H4 (cell line): ENCODE measurements at places on chromosomes 16 and 17. TPM values are rescaled to one million over a fixed set of nuclear protein-coding genes. Genes with fewer than 3 reads are reported as not detected.
A peak's percentile ranks its signal among the peaks of the same experiment; 100 is the strongest.

- DNase-seq, result no peak
These were observed 128.7 kb downstream of the PRKCA start for GRCh38 chr17:66430846-66431795.

DNA sequence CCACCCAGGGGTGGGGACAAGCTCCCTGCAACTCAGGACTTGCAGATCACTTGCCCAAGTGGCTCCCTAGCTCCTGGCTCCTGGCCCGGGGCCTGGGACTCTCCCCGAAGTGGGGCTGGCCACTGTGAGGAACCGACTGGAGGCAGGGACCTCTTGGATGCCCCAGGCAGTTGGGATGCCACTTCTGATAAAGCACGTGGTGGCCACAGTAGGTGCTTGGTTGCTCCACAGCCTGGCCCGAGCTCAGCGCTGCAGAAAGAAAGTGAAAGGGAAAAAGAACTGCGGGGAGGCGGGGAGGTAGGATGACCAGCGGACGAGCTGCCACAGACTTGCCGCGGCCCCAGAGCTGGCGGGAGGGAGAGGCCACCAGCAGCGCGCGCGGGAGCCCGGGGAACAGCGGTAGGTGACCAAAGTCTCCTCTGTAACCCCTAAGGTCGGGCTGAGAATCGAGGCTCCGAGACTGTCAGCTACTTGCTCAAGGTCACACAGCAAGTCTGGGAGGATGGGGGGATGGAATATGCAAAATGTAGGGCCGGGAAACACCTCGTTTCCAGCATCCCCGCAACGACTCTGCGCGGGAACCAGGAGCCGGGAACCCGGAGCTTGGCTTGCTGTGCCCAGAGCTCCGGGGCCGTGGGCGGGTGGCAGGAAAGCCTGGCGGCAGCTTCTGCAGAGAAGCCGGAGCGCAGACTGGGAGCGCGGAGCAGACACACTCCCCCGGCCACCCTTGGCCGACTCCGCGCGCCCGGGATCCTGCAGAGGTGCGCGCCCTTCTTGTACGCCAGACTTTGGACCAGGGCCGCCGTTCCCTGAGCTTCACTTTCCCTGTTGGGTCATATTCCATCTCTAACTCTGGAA is 1.9 kb downstream of the CIITA start:
- DNase-seq, result peak; percentile 38

DNA sequence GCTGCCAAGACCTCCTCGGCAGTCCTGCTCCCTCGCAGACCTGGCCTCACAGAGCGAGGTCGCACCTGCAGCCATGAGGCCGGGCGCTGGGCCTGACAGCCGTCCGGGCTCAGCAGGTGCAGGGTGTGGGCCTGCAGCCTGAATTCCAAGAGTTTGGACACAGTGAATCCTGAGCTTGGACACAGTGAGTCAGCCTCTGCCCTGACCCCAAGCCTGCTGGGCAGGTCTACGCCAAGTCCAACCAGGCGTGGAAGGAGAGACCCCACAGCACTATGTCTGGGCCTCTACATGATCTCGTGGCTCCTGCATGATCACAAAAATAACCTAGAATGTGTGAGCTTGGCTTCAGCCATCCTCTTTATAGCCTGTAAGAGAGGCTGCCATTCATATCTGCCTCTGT is 121.0 kb downstream of the C16orf95 start:
- DNase-seq, result no peak

The NLE1 gene
- 17.6 and 20.2 TPM in 2 replicates for total RNA-seq

DNA sequence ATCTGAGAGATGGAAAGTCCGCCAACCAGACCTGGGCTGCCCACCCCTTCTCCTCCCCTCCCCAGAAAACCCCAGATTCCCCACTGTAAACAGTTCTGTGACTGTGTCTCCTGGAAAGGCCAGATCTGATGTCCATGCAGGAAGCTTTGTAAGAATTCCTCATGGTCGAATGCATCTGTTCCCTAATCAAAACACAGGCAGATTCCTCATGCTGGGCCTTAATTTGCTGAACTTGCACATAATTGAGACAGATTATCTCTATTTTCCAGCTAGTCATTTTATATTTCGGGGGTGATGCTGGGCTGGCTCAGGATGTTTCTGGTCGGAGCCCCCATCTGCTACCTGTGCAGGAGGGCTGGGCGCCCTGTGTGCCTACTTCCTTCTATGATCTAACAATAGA is 233.6 kb upstream of the ASIC2 start:
- no peak for DNase-seq

- no peak for DNase-seq
These were observed 2270.8 kb downstream of the TP53TG3F start for GRCh38 chr16:35730251-35730650.

GRCh38 chr16:88453611-88454522 is 787 bp downstream of the ZFPM1 start:
- no peak for DNase-seq

GRCh38 chr17:17911001-17911613 is 61.1 kb downstream of the TOM1L2 start:
- no peak for DNase-seq

The C1QL1 gene
- total RNA-seq, result 5.3 and 7.1 TPM in 2 replicates

GRCh38 chr17:36717088-36717487 is 115.7 kb downstream of the MRM1 start:
- peak; percentile 37 for DNase-seq

GRCh38 chr17:33520426-33521330 is 227.6 kb upstream of the ASIC2 start:
- DNase-seq, result no peak

GRCh38 chr16:57590654-57591085 is 37.8 kb upstream of the ADGRG1 start:
- no peak for DNase-seq

GRCh38 chr16:87789437-87790291 is 23.9 kb upstream of the KLHDC4 start:
- peak; percentile 93 for DNase-seq

DNA sequence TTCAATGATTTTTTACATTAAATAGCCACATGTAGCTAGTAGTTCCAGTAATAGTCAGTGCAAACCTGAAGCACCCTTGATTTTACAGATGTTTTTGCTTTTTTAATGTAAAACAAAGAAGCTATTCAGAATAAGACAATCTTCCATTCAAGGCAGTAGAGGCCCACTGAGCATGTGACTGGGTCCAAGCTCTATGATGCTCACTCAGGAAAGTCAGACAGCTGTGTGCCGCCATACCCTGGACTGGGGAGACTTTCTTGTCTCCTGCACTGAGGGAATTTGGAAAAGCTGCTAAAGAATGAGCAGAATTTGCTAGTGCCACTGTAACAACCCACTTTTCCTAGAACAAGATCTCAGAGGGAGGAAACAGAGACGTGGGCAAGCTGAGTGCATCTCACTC is 11.5 kb downstream of the CENPN start:
- no peak for DNase-seq

DNA sequence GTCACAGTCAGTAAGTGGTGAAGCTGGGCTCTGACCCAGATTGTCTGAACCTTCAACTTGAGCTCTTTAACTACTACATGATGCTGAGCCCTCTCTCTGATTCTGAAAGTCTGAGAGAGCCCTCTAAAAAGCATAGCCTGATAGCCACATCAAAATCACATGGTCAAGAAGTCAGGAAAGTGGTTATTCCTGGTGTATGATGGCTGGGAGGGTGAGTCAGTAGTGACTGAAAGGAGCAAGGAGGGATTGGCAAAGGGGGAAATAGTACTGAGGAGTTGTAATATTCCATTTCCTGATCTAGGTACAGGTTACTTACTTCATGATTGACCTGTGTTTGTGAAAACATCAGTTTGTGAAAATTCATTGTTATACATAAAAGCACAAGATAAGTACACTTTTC is 89.1 kb downstream of the SSH2 start:
- no peak for DNase-seq

DNA sequence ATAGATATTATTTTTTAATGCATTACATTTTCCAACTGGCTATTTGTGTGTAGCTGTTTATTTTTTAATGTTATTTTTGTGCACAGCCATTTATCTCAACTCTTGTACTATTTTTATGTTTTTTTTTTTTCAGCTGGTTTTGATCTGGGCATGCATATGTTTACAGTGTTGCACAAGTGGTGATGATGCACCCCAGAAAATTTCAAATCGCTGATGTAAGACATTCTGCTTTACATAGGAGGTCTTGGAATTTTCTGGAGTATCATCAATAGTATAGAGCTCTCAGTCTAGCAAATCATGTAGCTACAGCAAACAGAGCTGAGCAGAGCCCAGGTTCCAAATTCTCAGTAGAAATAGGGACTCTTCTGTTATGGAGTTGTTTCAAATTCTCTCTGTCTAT is 30.2 kb downstream of the CACNG5 start:
- DNase-seq, result no peak

The SKAP1 gene
- total RNA-seq, result not detected in 2 replicates

- DNase-seq, result no peak
These were observed 69.0 kb downstream of the RTN4RL1 start for GRCh38 chr17:1956134-1956533.

- no peak for DNase-seq
These were observed 11.7 kb downstream of the CANT1 start for GRCh38 chr17:78997881-78998280.

GRCh38 chr16:87201052-87201451 is 116.1 kb downstream of the C16orf95 start:
- DNase-seq, result peak; percentile 99

DNA sequence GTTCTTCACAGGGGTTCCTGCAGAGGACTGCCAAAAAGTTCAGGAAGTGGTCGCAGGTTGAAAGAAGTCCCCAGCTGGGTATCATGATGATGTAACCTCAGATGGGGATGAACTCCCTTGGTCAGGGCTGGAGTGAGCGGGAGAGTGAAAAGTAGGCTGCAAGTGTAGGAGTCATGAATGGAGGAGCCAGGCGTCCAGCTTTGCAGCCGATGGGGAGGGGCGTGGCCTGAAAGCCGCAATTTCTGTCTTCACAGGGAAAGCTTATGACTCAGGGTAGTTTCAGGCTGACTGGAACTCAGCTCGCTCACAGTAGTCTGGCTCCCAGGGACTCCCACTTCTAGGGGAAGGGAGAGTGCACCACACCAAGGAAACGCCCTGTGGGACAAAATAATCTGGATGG is 70.0 kb upstream of the HS3ST3A1 start:
- peak; percentile 25 for DNase-seq

DNA sequence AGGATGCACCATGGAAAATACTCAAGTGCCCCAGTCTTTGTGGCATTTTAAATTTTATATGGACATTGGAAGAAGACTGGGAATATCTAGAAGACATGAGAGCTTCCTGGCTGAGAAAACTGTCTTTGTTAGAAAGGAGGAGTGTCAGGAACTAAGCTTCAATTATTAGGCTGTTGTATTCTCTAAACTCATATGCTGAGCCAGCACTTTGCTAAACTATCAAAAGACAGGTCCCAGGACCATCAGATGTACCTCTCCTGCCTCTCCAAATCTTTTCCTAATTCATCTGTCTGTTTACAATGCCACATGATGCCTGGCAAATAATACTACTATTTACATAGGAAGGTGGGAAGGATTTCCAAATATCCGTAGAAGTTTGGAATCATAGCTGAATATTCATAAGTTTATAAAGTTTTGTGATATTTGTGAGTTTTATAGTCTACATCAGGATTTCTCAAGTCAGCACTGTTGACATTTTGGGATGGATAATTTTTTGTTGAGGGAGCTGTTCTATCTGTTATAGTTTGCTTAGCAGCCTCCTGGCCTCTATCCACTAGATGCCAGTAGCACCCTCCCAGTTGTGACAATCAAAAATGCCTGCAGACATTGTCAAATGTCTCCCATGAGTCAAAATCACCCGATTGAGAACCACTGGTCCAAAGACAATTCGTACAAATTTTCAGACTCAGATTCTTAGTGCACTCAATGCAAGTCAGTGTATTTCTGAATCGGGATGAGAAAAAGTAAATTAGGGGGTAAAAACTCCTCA is 61.2 kb upstream of the NETO2 start:
- no peak for DNase-seq

DNA sequence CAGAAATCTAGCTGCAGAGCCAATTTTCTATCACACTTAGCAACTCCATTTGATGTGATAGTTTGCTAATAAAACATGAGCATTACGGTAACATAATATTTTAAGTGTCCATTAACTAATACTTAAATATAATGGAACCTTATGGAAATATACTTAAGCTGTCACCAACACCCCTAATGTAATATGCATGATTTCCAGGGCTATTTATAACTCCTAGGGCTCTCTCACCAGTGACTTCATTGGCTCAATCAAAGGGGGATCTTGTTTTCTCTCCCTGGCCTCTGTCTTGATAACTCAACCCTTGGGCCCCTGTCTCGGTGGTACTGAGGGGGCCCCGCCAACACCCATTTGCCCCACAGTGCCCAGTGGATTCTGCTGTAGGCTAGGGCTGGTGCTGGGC is 170.4 kb downstream of the SALL1 start:
- DNase-seq, result no peak

GRCh38 chr17:21078016-21078780 is 35.4 kb upstream of the USP22 start:
- no peak for DNase-seq

GRCh38 chr16:77874347-77874746 is 86.0 kb downstream of the VAT1L start:
- no peak for DNase-seq

GRCh38 chr17:50129353-50129727 is 620 bp downstream of the SAMD14 start:
- no peak for DNase-seq

The NHERF1 gene
- total RNA-seq, result 28.2 and 34.0 TPM in 2 replicates

The CACNA1H gene
- 1.4 and 2.0 TPM in 2 replicates for total RNA-seq

The TRPV3 gene
- total RNA-seq, result not detected in 2 replicates

The MYH11 gene
- total RNA-seq, result not detected in 2 replicates
